Stomach (tissue), 19 donors: ENCODE measurements at places on chromosomes 5 and 9.

GRCh38 chr5:33966805-33967204 is 17.7 kb downstream of the SLC45A2 start:
- no peak for DNase-seq

DNA sequence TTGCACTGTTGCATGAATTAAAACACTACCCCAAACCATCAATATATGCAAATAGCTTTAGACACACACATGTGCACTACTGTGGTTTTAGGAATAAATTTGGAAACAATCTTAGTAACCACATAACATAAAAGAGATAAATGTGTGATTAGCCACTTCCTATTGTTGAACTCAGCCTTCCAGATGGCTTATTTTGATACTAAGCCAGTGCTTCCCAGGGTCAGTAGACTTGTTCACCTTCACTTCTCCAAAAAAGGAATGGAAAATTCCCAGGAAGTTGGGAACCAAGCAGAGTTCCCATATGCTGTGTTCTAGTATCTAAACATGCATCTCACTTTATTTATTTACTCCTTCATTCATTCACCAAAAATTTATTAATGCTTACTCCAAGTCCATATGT is 47.8 kb downstream of the SVEP1 start:
- DNase-seq = no peak

- no peak for DNase-seq
Observed at GRCh38 chr9:87783180-87783579, 57.3 kb downstream of the CTSL start.

GRCh38 chr5:110268283-110268682 is 458.2 kb downstream of the TMEM232 start:
- DNase-seq = no peak

- no peak for DNase-seq
Observed at GRCh38 chr5:27705661-27706060, 667.3 kb upstream of the CDH9 start.

DNA sequence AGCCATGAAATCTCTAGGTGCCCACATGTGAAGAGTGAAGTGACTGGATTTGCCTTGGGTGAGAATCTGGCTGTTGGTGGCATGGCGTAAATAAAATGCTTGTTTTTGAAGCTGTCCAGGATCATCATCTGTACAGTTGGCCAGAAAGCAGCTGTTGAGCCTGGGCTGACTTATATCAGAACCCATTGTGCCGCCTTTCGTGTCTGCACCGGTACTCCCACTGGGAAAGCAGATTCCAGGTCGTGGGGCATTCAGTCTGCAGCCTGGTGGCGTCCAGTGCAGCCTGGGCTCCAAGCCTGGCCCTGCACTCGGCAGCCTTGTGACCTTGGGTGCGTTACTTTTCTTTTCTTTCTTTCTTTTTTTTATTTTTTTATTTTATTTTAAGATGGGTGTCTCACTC is 27.8 kb downstream of the PRRC2B start:
- DNase-seq = no peak

- DNase-seq = no peak
Observed at GRCh38 chr9:81071108-81071507, 618.2 kb downstream of the TLE1 start.

- peak; percentile 84 for DNase-seq
Observed at GRCh38 chr5:95669540-95669939, 13.3 kb downstream of the SPATA9 start.

GRCh38 chr5:119332978-119333401 is 22.8 kb upstream of the TNFAIP8 start:
- DNase-seq = no peak

- DNase-seq = no peak
Observed at GRCh38 chr9:94534901-94535300, 20.0 kb upstream of the PCAT7 start.

- DNase-seq = no peak
Observed at GRCh38 chr5:110371011-110371724, 355.3 kb downstream of the TMEM232 start.
